ENCODE measurements at places on chromosomes 3 and 15.

- DNase-seq, result no peak
These were observed 419.1 kb upstream of the CDIN1 start for GRCh38 chr15:36160351-36160750.

- DNase-seq, result no peak
These were observed 141.2 kb upstream of the SLC7A14 start for GRCh38 chr3:170726976-170727661.

DNA sequence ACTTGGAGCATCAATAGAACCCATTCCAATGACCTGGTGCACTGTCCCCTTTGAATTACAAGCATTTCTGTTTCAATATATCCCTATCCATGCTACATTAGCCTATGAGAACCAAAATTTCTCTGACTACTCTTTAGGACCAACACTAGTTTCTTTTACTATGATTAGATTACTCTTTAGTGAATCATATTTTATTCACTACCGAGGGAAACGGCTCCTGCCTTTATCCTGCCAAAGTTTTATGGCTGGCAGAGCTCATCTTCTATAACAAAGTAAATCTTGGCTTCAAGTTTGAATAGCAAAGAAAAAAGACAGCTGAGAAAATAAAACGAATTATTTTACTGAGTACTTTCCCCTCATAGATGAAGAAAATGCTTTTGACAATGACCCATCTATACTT lies 120.9 kb downstream of the SLC9A9 start:
- no peak for DNase-seq

DNA sequence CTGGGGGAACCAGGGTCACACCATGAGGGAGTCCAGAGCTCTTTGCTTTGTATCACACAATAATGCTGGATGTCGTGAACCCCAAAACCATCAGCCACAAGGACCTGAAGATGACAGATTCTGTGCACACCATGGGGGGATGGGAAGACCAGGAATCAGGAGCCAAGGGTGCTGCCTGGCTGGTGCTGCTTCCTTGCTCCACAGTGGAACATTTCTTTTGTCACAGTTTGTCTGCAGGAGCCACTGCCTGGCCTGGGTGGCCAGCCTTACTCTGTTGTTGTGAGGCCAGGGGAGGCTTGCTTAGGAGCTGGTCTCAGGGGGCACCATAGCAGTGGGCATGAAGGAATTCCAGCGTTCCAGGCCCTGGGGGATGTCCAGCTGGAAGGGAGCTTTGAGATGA lies 6.5 kb upstream of the TGM5 start:
- no peak for DNase-seq

DNA sequence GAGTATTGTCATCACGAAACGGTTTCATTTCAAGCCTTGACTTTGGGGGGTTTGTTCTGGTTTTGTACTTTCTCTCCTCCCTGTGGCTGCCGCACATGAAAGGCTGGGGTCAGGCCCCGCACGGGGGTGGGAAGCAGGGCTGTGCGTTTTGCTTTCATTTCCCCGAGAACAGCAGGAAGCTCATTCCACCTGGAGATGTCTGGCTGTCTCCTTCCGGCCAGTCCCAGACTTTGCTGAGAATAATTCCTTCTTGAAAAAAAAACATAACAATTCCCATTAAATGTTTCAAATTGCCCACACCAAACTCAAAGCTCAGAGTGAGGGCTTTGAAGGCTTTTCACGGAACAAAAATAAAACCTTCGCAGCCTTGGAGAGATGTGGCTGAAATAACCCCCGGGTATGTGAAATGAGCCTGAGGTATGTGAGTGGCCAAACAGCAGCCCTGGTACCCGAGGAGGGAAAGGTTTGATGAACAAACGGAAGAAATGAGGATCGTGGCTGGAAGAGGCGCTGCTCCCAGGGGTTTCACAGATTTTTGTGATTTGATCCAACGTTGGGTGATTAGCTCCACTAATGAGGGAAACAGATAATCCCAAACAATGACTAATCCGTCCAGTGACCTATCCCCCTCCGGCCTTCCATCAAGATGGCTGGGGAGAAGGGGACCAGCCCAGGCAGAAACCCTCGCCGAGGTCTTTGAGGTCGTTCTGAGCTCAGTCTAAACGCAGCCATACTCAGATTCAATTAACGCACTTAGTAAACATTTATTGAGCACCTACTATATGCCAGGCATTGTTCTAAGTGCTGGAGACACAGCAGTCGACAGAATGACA lies 126.9 kb upstream of the MEF2A start:
- DNase-seq, result no peak

DNA sequence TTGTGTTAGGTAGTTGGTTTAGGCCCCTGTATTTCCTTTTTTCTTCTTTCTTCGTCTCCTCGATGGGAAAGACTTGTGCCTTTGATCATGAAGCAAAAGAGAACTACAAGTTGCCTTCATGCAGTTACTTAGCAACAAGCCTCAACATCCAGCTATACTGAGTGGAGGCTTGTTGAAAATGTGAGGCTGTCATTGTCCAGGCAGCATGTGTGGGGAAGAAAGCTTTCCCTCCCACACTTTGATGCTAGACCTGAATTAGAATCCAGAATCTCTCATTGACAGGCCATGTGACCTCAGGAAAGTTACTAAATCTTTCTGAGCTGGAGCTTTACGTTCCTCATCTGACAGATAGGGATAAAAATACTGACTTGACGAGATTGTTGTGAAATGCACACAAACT lies 23.7 kb downstream of the IFT122 start:
- DNase-seq, result no peak

DNA sequence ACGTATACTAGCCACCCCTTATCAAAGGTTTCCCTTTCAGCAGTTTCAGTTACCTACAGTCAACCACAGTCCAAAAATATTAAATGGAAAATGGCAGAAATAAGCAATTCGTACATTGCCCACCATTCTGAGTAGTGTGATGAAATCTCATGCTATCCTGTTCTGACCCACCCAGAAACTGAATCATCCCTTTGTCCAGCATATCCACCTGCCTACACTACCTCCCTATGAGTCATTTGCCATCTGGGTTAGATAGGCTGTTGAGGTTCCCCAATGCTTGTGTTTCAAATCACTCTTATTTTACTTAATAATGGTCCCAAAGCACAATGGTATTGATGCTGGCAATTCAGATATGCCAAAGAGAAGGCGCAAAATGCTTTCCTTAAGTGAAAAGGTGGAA lies 15.3 kb upstream of the PHC3 start:
- no peak for DNase-seq

- DNase-seq, result no peak
These were observed 19.6 kb downstream of the DYNC1LI1 start for GRCh38 chr3:32551087-32551486.

DNA sequence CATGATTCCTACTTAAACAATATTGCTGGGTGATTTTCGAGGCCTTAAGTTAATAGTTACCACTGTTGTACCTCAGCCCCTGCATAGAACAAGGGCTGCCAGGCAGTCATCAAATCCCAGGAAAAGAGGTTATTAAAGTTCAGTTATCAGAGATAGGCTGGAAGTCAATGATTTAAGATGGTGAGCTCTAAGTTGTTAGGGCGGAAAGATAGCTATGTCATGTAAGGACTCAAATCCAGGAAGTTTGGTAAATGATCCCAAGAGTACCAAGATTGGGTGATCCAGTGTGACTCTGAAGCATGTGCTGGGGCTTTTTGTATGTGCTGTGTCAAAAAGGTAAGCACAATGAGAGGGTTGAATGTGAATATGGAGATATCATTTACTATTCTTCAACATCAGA lies 287.9 kb downstream of the NLGN1 start:
- no peak for DNase-seq

DNA sequence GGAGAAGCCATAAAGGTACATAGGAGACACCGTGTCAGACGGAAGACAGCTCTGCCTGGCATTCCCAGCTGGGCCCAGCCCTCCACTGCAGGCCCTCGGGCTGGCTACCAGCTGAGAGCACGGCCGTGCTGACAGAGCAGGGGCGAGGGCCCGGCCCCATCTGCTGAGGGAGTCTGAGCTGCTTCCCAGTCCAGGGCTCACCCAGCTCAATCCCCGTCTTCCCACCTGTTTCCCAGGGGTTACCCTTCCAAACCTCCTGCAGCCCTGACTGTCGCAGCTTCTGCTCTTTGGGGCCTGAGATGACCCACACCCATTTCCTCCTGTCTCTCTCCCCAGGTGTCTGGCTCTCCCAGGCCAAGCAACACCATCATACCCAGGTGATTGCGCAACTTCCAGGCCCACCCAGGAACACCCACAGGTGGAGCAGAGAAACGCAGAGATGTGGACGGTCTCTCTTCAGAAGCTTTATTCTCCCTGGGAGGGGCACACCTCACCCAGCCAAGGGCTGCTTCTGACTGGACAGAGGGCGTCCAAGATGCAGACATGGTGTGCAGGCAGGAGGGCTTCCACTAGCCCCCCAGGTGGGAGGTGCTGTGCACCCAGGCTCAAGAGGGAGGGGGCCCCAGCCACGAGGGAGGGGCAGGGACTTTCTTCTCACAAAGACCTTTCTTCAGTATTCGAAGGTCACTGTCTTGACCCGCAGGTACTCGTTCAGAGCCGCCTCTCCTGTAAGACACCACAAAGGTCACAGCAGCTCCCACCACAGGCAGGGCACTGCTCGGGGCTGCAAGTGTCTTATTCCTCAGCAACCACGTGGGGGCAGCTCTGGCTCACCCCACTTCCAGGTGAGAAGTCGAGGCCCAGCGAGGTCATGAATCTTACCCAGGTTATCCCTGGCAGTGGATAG lies 19.4 kb upstream of the SLC41A3 start:
- no peak for DNase-seq

DNA sequence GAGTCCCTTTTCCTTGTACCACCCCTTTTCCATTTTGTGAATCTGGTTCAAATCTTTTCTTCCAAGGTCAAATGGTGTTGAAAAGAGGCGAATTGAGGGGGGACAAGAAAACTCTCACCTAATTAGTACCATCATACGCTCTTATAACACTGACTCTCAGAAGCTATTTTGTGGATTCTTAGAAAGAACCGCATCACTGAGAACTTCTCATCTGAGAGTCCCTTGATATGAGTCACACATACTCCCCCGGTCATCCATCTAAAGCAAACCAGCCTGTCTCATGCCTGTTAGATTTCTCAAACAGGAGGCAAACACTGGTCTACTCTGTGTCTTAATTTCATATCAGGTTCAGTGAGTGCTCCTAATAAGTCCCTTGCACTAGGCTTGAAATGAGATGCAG lies 76.5 kb upstream of the SPRED1 start:
- peak; percentile 15 for DNase-seq

GRCh38 chr3:10693457-10693856 lies 122.6 kb upstream of the SLC6A11 start:
- no peak for DNase-seq

- DNase-seq, result no peak
These were observed 43.7 kb upstream of the PRICKLE2 start for GRCh38 chr3:64268926-64269325.

- no peak for DNase-seq
These were observed 171.1 kb upstream of the STT3B start for GRCh38 chr3:31361371-31362273.

GRCh38 chr3:9542182-9542581 lies 11.4 kb downstream of the LHFPL4 start:
- no peak for DNase-seq

DNA sequence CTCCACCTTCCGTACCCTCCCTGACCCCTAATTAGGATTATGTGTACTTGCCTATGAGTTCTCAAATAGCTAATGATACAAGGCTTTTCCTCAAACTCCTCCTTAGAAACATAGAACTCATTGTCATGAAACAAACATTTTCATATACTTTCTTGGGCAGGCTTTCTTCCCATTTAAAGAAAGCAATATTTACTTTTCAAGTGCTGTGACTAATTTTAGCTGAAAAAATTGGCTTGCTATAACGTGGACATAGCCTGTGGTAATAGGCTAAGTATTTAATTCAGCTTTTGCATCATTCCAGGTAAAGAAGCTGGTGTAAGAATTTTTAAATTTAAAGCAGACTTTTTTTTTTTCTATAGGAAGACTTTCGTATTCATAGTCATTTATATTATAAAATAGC lies 208.7 kb downstream of the SOX2 start:
- no peak for DNase-seq

DNA sequence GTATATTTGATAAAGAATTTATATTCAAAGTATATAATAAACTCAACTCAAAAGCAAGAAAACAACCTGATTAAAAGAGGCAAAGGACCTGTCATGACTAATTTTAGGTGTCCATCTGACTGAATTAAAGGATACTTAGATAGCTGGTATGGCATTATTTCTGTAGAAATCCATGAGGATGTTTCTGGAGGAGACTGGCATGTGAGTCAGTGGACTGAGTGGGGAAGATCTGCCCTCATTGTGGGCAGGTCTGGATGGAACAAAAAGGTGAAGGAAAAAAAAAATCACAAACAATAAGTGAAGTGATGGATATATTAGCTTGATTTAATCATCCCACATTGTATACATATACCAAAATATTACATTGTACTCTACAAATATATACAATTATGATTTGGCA lies 16.6 kb downstream of the ANKRD28 start:
- no peak for DNase-seq

DNA sequence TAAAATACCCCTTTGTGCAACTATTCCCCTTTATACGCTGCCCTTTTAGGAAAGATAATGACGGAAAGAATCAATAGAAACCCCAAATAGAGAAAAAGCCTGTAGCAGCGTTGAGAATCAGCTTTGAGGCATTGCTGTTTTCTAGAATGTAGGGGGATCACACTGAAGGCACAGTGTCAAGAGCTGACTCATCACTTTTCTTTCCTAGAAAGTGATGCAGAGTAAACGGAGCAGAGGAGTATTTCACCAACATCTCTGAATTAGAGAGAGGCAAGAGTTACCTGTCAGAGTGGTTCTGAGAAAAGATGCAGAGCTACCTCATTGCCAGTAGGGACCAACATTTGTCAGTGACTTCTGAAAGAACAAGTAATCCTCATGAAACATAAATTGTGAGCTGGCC lies 269.8 kb upstream of the TMC3 start:
- no peak for DNase-seq

- no peak for DNase-seq
These were observed 18.7 kb downstream of the TMF1 start for GRCh38 chr3:69033470-69033869.

Measured in AG04450 (cell line).